Smooth muscle cell of the pulmonary artery (primary cell): ENCODE measurements at places on chromosomes 4 and X. TPM values are rescaled to one million over a fixed set of nuclear protein-coding genes. Genes with fewer than 3 reads are reported as not detected.

Gene PNMA6A
- 2.9 and 3.3 TPM in 2 replicates for total RNA-seq

Gene SULT1B1
- total RNA-seq: 1.5 and 3.2 TPM in 2 replicates

Gene GAGE12H
- not detected in 2 replicates for total RNA-seq

Gene MTMR8
- 0.07 and 0.46 TPM in 2 replicates for total RNA-seq

Gene MAD2L1
- 6.4 and 13.7 TPM in 2 replicates for total RNA-seq

Gene MEPE
- not detected in 2 replicates for total RNA-seq

Gene WWC2
- 39.8 and 62.1 TPM in 2 replicates for total RNA-seq

Gene KIT
- 1.2 and 2.7 TPM in 2 replicates for total RNA-seq

Gene ZFX
- 37.0 and 38.7 TPM in 2 replicates for total RNA-seq

Gene DOCK11
- 29.7 and 33.8 TPM in 2 replicates for total RNA-seq

Gene NR3C2
- 1.4 and 4.5 TPM in 2 replicates for total RNA-seq

Gene AFF2
- 0.07 and 0.26 TPM in 2 replicates for total RNA-seq

Gene ADAMTS3
- total RNA-seq: 3.8 and 5.0 TPM in 2 replicates

Gene ODAPH
- not detected in 2 replicates for total RNA-seq

Gene GABRG1
- total RNA-seq: under 0.01 TPM in 1 of 2 replicates, not detected in the other

Gene ITM2A
- 0.72 TPM in 1 of 2 replicates, not detected in the other for total RNA-seq

Gene MAGEB1
- not detected in 2 replicates for total RNA-seq

Gene SLC49A3
- total RNA-seq: 3.4 and 5.3 TPM in 2 replicates

Gene CENPVL3
- not detected in 2 replicates for total RNA-seq
